C1 segment of cervical spinal cord (tissue), 14 donors: ENCODE measurements at places on chromosomes 2 and 18.

- DNase-seq, result no peak
These were observed 24.4 kb downstream of the PSD4 start for GRCh38 chr2:113198048-113198789.

DNA sequence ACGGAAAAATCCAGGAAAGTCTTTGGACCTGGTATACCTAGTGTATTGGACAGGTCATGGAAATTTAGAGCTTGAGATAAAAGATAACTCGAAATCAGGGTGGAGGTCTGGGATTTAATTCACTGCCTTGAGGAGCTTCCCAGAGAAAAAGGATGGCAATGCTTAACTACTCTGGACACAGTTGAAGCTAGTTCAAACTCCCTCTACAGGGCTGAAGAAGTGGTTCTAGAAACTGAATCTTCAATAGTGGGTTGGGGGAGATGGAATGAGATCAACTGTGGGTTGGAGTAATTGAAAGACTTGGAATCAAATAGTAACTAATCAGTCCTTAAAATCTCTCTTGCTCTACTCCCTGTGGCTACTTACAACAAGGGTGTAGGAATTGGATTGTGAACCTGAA lies 600.1 kb downstream of the IRS1 start:
- DNase-seq, result no peak

GRCh38 chr2:63628403-63628942 lies 39.7 kb downstream of the MDH1 start:
- DNase-seq, result no peak

DNA sequence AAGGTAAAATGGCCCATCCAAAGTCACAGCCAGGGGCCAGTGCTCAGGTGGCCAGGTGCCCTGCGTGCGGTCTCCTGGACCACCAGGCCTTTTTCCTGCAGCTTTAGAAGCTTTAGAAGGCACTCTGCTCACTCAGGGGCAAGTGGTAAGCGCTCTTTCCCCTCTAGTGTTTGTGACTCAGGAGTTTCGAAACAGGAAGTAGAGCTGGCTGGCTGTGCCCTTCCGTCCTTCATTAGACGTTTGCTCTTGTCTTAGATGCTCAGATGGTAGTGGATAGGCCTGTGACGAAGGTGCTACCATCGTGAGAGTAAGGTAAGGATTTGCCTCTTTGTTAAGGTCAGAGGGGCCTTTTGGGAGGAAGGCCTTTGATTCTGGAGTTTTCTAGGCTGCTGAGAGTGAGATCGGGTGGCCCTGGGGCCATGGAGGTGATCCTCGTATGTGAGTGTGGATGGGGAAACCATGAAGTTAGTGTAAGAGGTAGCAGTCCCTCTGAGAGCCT lies at the start of gene CASP8:
CASP8 (plus strand) TSS at position 235 of the 499 bp plus-strand sequence. CDS start 5,951 bp downstream, outside the sequence.
- DNase-seq, result peak; percentile 4

GRCh38 chr2:134722728-134723127 lies 3.9 kb upstream of the TMEM163 start:
- DNase-seq, result no peak

GRCh38 chr18:37276111-37276890 lies 289.3 kb downstream of the CELF4 start:
- DNase-seq, result no peak

DNA sequence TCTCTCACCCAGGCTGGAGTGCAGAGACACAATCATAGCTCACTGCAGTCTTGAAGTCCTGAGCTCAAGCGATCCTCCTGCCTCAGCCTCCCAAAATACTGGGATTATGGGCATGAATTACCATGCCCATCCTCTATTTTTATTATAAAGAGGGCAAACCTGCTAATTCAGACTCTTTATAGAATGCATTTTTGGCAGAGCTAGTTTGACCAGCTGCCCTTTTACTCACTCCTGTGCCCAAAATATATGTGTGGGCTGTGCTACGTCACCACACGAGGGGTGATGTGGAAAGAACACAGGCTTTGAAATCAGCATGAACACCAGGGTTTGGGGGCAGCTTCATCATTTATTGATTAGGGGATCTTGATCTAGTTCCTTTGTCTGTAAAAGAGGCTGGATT lies 137.8 kb downstream of the CLIP4 start:
- no peak for DNase-seq

- DNase-seq, result no peak
These were observed 5.1 kb downstream of the CPS1 start for GRCh38 chr2:210561475-210561874.
